Suppressor macrophage (primary cell): ENCODE measurements at places on chromosomes 7 and 10.

- no peak for DNase-seq
Observed at GRCh38 chr10:82440775-82441174, 565.8 kb downstream of the NRG3 start.

DNA sequence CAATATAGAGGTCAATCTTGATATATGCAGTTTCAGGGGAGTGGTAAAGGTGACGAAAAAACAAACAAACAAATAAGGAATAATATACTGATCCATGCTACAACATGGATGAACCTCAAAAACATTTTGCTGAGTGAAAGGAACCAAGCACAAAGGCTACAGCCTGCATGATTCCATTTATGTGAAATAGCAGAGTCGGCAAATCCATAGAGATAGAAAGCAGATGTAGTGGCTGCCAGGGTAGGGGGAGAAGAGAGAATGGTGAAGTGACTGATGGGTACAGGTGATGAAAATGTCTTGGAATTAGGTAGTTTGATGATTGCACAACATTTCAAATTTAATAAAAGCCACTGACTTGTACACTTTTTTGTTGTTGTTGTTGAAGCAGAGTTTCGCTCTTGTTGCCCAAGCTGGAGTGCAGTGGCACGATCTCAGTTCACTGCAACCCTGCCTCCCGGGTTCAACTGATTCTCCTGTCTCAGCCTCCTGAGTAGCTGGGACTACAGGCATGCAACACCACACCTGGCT, 71.8 kb downstream of the MALRD1 start:
- DNase-seq = no peak

DNA sequence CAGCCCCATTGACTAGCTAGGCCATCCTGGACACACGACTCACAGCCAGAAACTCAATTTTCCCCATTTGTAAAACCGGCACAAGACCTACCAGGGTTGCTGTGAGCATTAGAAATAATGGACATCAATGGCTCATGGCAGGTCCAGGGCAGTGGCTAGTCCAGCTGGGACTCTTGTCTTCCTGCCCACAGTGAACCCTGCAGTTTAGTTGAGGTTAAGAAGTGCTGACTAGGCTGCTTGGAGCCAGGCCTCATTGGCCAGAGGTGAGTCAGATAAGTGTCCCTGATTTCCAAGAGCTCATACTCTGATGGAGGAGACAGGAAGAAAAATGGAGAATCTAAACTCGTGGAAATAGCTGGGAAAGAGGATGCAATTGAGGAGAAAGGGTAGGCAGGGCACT, 123.4 kb upstream of the ZNF92 start:
- DNase-seq = no peak

GRCh38 chr7:48540746-48541145, 369.5 kb downstream of the ABCA13 start:
- peak; percentile 73 for DNase-seq

GRCh38 chr7:157009778-157010587, 480 bp downstream of the MNX1 start:
- no peak for DNase-seq

DNA sequence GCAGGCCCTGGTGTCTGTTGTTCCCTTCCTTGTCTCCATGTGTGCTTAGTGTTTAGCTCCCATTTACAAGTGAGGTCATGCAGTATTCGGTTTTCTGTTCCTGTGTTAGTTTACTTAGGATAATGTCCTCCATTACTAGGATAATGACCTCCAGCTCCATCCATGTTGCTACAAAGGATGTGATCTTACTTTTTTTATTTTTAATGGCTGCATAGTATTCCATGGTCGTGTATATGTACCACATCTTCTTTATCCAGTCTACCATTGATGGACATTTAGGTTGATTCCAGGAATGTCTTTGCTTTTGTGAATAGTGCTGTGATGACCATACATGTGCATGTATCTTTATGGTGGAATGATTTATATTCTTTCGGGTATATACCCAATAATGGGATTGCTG, 333.4 kb downstream of the EXOC4 start:
- DNase-seq = no peak

DNA sequence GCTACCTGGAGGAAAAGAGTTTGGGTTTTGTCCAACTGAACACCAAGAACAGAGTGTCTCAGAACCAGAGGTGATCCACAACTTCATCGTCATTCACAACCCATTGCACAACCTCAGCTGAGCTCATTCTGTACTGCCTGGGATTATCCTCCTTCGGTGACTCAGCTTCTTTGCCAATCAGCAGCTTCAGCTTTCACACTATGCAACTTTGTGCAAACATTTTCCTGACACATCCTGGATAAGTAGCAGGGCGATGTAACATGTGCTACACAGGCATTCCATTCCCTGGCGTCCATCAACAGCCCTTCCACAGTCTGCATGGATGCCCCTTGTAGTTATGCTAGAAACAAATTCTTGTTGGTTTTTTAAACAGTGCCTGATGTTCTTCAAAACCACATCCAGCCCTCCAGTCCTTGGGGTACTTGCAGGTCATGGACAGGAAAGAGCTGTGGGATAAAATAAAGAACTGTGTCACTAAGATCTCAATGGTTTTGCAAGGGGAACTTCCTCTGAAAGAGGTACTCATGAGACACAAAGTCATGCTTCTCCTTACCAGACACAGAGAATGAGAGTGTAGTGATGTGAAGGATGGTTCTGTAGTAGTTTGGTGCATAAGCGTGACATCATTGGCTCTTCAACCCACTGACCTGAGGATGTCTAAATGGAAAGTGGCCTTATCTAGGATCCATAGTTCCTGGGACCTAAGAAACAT, 478.5 kb downstream of the KIF20B start:
- DNase-seq = peak; percentile 2

GRCh38 chr7:28037220-28038010, 143.2 kb downstream of the JAZF1 start:
- peak; percentile 51 for DNase-seq

GRCh38 chr10:73875139-73875475, 752 bp upstream of the CAMK2G start:
- no peak for DNase-seq

DNA sequence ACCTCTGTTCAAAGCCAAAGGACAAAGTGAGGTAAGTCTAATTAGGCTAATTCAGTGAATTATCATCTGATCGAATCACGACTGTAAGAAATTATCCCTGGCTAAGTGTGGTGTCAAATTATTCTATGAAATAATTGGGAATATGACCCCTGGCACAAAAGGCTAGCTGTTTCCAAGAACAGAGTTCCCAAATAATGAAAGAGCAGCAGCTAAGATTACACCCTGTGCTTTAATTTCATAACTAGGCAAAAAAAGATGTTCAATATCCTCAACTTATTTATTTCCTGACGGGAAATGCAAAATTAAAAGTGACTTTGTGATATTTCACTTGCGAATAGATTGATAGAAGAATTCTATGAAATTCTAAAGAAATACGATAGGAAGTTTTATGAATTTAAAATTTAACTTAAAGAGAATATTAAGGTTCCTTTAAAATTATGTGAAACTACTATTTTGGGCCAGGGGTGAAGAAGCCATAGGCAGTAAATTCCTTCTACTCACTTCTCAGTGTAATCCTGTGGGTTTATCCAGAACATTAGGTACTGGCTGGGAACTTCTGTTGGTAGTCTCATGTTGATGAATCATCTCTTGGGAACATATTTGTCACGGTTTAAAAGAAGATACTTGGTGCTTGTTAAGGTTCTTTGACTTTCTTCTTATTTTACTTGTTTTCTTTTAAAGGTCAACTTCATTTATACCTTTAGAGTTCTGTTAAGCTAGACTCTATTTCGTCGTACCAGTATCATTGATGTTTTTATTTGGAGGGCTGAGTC, 148.5 kb downstream of the POLR1F start:
- no peak for DNase-seq

GRCh38 chr10:122468926-122469781, 7.8 kb downstream of the HTRA1 start:
- DNase-seq = peak; percentile 97
